Endothelial cell of umbilical vein (primary cell): ENCODE measurements at places on chromosomes 12 and 14. TPM values are rescaled to one million over a fixed set of nuclear protein-coding genes. Genes with fewer than 3 reads are reported as not detected.

The ACOT4 gene
- total RNA-seq = 0.53 and 0.69 TPM in 2 replicates

GRCh38 chr12:76878099-76878898 is 520 bp downstream of the CSRP2 start:
- DNase-seq = peak; percentile 22

DNA sequence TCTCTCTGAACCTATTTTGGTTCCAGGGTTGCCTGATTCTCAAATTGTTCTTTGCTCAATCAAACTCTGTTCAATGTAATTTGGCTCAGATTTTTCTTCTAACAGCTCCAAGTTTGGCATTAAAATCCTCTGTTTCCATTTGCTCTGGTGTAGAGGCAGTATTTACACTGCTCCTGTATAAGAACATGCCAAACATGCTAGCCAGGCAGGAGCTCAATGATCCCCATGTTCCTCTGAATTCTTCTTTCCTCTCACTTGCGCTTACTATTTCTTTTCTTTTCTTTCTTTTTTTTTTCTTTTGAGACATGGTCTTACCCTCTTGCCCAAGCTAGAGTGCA is 17.2 kb downstream of the SDR9C7 start:
- DNase-seq = no peak

The CMA1 gene
- total RNA-seq = not detected in 2 replicates
